ENCODE measurements at places on chromosomes 4 and X.

GRCh38 chrX:113136836-113137235, 296.2 kb upstream of the AMOT start:
- DNase-seq, result no peak

GRCh38 chrX:973010-973632, 239.3 kb downstream of the CRLF2 start:
- DNase-seq, result no peak

DNA sequence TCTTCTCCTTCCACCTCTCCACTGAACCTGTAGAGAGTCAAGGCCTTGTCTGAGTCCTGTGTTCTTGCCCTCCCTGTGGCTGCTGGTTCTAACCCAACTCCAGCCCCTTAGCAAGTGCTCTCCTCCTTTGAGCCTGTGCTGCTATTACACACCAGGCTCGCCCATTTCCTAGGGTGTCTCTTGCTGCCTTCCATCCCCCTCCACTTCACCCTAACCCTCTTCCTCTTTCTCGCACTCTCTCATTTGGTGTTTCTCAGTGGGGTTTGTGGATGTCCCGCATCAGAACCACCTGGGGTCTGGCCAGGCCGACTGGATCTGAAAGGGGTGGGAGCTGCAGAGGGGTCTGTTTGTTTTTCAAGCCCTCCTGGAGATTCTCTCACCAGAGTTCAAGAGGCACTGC, 156.7 kb downstream of the SPRY1 start:
- no peak for DNase-seq

GRCh38 chr4:176546975-176547374, 227.2 kb downstream of the SPCS3 start:
- no peak for DNase-seq

- DNase-seq, result no peak
Observed at GRCh38 chr4:151604238-151604637, 156.6 kb downstream of the GATB start.

DNA sequence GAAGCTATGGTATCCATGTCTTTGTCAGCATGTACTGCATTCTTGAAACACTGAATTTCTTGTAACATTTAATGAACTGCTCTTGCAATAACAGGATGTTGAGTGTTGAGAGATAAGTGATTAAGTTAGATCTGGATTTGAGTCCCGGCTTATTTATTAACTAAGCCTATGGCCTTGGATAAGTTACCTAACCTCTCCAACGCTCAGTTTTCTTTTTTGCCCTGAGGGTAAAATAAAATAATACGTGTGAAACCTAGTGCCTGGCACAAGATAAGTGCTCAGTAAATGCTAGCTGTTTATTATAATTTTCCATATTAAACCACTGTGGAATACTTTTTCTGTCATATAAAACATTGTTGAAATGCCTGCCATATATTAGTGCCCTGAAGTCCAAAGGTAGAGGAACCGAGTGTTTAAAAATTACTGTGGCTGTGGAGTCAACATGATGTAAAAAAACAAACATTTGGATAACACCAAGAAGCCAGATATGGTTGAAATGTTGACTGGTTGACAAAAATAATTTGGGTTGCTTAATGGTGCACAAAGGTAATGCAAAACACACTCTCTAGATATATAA, 58.6 kb upstream of the ALB start:
- DNase-seq, result no peak

DNA sequence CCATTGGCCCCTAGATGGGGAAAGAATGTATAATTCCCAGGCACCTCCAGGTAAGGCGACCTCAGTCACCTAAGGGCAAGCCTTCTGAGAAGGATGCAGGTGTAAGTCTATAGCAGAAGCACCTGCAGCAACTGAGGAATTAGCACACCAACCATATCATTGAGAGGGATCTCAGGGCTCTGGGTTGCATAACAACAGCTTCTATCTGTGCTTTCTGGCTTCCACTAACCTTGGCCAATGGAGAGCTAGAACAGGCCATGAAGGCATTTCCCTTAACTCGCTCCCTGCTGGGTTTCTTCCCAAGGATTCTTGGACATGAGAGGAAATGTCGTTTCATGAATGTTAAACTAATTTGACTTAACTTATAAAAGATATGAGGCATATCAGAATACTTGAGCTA, 177.8 kb upstream of the GK2 start:
- DNase-seq, result no peak

DNA sequence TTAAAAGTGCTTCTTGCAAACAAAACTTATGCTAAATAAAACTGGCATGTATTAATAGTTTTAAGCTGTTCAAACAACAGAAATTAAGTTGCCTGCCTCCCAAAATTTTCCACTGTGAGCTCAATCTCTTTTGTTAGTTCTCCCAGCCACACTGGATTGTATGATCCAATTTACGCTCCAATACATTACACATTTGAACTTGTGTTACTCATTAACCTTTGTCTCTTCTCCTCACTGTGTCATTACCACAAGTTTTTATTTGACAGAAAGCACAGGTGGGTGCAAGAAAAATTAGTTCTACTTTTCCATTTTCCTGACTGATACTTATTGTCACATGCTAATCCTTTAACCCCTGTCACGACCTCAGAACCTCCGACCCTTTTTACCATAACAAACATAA, 55.5 kb downstream of the SHISA3 start:
- no peak for DNase-seq

GRCh38 chr4:46249516-46249915, 125.7 kb upstream of the GABRG1 start:
- no peak for DNase-seq

DNA sequence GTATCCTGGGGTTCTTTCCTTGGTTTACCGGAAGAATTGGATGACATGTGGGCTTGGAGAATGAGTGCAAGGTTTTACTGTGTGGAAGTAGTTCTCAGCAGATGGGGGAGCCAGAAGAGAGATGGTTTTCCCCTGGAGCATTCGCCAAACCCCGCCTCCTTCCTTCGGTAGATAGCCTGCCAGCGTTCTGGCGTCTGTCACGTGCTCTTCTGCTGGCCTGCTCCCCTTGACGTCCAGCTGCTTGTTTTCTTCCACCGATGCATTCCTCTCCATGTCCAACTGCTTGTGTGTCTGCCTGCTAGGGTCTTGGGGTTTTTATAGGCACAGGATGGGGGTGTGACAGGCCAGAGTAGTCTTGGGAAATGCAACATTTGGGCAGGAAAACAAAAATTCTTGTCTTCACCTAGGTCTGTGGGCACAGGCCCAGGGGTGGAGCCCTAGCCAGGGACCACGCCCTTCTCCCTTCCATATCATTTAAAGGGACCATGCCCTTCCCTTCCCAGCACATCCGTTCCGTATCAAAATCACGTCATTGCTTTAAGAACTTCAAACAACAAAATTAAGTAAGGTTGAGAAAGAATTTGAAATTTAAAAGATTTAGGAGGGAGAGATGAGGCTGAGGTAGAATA, 538.7 kb upstream of the SMIM31 start:
- DNase-seq, result no peak

GRCh38 chrX:123357941-123358340, 173.9 kb downstream of the GRIA3 start:
- no peak for DNase-seq

DNA sequence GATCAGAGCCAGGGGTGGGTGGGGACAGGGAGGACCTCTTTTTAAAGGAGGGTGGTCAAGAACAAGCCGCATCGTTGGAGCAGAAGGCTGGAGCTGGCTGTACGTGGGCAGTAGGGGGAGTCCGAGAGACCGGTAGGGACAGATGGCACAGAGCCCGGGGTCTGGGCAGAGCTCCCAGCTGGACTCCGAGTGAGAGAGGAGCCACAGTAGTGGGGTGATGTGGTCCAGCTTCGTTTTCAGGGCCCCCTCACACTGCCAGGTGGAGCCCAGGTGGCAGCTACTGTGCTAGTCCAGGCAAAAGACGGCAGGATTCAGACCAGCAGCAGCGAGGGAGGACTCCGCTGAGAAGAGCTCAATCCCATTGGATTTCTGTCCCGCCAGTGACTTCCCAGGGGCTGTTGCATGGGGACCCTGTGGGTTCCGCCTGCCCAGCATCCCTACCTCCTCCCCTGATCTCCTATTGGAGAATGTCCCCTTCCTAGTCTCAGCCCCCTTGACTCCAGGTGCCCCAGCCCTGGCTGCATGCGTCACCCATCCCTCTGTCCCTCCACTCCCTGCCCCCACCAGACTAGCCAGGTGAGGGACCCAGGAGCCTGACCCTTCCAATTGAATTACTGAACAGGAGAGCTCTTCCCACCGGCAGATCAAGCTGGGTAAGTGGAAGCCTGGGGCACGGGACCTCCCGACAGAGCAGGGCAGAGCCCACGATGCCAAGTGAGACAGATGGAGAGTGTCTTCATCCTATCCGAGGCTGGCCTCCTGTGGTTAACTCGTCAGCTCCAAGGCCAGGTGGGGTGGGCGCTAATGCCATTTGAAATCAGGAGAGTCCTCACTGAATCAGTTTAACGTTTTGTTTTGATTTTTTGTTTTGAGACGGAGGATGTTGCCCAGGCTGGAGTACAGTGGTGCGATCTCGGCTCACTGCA, 2.9 kb downstream of the ARHGAP4 start:
- no peak for DNase-seq

GRCh38 chrX:56800801-56801200, 71.8 kb downstream of the NBDY start:
- DNase-seq, result no peak

DNA sequence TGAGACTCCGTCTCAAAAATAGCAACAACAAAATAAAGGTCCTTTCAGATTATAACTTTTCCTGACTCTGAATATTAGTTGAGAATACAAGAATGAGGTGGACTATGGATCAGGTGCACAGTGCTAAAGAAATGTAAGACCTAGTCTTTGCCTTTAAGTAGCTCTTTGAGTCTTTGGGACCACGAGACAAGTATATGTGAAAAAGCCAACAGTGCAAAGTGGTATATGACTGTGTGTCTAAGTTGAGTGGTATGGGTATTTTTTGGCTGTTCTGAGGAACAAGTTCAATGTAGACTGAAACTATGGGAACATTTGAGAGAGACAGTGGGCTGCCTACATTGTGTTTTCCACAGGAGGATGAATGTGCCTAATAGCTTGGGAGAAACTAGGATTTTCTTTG, 2.8 kb downstream of the GAB1 start:
- no peak for DNase-seq

GRCh38 chrX:110944751-110945675, 149.4 kb upstream of the CHRDL1 start:
- no peak for DNase-seq

DNA sequence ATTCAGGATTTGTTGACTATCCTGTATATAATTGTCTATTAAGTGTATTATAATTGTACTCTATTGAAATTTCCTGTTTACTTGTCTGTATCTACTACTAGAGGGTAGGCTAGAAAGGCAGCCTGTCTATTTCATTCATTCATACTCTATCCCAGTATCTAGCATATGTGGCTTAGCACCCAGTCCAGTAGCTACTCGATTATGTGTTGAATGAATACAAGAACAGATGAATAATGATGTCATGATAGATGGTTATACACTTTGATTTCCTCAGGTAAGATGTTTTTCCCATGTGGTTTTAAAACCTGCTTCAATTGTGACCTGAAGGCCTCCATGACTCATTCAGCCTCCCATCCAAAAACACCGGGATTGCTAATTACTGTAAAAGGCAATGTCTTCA, 68.0 kb downstream of the IL21 start:
- DNase-seq, result no peak

DNA sequence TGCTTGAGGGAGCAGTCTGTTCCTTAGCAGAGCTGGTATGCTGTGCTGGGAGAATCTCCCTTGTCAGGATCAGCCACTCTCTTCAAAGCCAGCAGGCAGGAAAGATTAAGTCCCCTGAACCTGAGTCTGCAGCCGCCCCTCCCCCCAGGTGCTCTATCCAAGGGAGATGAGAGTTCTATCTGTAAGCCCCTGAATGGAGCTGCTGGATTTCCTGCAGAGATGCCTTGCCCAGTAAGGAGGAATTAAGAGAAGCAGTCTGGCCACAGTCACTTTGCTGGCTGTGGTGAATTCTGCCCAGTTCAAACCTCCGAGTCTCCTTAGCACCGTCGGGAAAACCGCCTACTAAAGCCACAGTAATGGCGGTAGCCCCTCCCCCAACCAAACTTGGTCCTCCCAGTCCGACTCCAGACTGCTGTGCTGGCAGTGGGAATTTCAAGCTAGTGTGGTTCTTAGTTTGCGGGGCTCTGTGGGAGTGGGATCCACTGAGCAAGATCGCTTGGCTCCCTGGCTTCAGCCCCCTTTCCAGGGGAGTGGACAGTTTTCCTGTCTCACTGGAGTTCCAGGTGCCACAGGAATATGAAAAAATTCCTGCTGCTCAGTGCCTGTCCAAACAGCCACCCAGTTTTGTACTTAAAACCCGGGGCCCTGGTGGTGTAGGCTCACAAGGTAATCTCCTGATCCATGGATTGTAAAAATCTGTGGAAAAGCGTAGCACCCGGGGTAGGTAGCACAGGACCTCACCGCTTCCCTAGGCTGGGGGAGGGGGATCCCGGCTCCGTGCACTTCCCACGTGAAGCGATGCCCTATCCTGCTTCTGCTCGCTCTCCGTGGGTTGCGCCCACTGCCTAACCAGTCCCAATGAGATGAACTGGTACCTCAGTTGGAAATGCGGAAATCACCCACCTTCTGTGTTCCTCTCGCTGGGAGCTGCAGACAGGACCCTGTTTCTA, 38.0 kb downstream of the RAB28 start:
- DNase-seq, result no peak

DNA sequence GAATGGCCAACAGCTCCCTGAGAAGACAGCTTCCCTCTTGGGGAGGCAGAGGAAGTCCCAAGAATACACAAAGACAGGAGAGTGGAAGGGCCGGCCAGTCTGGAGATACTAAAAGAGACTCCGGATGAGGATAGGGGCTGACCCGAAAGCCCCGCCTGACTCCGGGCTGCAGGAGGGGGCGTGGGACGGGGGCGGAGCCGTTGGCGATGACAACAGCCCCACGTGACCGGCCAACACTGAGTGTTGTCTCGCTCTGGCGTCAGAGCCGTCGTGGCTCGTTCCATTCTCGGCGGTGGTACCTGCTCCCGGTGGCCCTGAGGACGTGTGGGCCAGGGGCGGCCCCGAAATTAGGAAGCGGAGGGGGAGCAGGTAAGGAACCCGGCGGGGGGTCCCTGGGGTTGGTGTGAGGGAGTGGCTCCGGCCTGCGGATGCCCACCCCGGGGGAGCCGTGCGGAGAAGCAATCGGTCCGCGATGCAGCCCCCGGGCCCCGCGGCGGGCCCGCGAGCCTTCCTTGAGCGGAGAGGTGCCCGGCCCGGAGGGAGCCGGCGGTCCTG, at the start of gene BEX4:
Gene BEX4, plus strand, starts transcription at position 239 of the 555 bp plus-strand sequence. CDS start 1,046 bp downstream, outside the sequence.
- DNase-seq, result peak; percentile 77

- DNase-seq, result no peak
Observed at GRCh38 chr4:16818005-16818404, 80.4 kb downstream of the LDB2 start.

GRCh38 chrX:150942942-150943594, 40.1 kb upstream of the HMGB3 start:
- no peak for DNase-seq
